ENCODE measurements at places on chromosomes 16 and 17.

DNA sequence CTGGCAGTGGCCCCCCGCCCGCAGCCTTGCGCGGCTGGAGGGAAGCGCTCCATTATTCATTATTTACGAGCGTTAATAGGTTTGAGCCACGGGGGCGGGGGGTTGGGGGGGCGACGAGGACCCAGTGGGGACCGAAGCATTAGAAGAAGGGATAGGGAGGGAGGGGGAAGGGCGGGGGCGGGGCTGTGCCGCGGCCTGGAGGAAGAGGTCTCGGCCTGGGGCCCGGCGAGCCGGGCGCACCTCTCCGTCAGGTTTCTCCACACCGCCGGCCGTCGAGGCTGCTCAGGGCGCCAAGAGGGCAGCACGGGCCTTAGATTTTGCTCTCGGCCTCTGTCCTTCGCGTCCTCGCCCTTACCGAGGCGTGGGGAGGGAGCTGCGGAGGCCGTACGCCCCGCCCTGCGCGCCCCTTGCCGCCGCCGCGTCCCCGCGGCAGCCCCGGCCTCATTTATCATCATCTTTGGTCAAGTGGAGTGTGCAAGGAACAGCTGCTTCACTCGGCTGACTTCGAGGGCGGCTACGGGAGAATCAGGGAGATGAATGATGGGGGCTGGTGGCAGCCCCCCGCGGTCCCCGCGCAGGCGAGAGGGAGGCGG, 54.2 kb downstream of the SREBF1 start:
- no peak for DNase-seq

- DNase-seq, result no peak
Observed at GRCh38 chr17:42855048-42855596, 4.1 kb downstream of the AOC3 start.

DNA sequence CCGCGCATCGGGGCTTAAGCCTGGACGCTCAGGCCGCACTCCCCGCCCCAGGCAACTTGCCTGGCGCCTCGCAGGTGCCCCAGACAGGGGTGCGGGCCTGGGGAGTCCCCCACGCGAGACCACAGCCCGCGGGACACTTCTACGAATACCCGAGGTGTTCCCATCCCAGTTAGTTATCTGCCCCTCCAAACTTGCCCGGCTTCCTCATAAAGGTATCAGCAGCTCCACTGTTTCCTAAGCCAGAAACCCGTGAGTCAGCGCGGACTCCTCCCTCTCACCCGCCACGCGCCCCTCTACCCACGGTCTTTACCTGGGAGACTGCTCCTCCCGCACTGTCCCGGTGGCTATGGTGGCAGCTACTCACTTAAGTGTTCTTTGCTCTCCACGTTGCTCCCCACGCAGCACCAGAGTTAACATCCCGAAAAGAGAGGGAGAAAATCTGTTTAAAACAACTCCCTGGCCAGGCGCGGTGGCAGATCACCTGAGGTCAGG, 1.0 kb upstream of the CREBBP start:
- DNase-seq, result no peak

- DNase-seq, result no peak
Observed at GRCh38 chr17:40371261-40371929, 6.9 kb upstream of the GJD3 start.

DNA sequence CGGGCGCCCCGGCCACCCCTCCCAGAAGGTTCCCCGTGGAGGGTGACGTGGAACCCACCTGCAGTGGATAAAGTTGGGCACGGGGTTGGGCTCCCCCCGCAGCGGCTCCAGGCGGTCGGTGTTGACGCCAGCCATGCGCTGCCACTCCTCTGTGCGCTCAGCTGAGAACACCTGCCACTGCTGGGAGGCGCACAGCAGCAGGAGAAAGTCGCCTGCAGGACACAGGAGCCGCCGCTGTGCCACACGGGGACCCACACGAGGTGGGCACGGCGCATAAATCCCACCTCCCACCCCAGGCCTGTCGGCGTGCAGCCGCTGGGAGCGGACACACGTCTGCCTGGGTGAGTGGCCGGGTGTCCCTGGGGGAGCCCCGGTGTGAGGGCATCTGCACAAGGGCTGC, 20.7 kb downstream of the CTU2 start:
- DNase-seq, result no peak
